Astrocyte of the cerebellum (primary cell): ENCODE measurements at places on chromosomes 1 and 21.

GRCh38 chr1:56153276-56153675 is 426.1 kb downstream of the PLPP3 start:
- DNase-seq: no peak

GRCh38 chr1:6834366-6834765 is 49.1 kb downstream of the CAMTA1 start:
- no peak for DNase-seq

GRCh38 chr1:38088366-38088765 is 41.8 kb upstream of the POU3F1 start:
- DNase-seq: no peak

GRCh38 chr1:94039514-94039870 is 81.5 kb downstream of the ABCA4 start:
- no peak for DNase-seq

DNA sequence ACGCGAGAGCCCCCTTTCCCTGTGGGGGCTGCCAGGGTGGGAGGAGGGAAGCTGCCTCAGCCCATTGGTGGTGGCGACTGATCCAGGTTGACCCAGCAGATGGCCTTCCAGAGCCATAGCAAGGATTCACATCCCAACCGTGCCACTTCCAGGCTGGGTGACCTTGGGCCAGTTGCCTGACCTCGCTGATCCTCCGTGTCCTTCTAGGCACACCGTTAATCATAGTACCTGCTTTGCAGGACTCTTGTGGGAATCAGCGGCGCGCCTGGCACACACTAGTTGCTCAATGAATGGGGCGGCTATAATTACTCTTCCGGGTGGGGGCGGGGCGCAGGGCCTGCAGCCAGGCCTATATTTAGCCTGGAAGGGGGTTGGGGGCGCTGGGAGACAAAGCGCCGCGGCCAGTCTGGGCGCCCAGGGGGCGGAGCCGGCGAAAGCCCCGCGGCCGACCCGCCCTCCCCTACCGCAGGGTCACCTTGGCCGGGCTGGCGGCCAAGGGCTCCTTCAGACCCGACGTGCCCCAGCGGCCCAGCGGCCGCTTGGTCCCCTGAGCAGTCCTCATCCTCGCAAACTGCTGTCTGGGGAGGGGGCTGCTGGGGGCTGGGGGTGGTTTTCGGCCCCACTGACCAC is 5.1 kb downstream of the HSPB7 start:
- peak; percentile 24 for DNase-seq

- DNase-seq: peak; percentile 24
Observed at GRCh38 chr1:62508187-62508758, 71.4 kb downstream of the USP1 start.

DNA sequence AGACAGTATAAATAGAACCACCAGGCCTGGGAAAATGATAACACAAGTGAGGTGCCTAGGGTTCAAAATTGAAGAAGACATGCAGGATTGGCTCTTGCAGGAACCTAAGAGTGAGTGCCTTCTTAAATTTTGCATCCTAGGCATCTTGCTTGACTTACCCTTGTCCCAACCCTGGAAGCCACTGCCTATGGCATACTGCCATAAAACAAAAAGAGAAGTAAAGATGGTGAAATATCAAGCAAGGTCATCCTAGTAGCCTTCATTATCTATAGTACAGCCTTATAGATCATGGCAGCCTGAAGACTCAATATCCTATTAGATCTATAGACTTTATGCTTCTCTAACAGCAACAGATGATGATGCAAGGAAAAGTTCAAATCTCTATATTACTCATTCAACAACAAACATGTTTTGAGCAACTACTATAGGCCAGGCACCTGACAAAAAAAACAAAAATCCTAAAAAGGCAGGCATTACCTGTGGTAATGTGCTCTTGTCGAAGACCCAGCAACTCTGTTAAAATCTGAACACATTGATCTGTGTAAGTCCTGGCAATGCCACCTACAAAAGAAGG is 6.3 kb downstream of the AP4B1 start:
- no peak for DNase-seq

- no peak for DNase-seq
Observed at GRCh38 chr1:26496861-26497260, 24.6 kb downstream of the HMGN2 start.

DNA sequence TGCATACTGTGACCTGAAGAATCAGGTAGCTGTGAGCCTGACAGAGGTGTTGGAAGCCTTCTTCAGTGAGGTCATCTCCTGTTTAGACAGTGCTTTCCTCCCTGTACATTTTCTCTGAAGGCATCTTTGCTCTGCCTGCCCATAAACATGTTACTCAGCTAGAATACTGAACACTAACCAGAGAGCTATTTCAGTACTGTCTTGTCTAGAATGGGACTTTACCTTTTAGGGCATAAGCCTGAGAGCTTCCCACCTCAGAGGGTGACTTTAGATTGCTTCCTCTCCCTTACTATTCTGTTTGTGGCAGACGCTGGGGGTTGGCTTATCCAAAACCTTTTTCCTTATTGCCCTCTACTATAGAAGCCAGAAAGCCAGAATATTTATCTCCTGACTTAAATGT is 23.3 kb upstream of the ZNF326 start:
- DNase-seq: no peak

GRCh38 chr1:25562101-25562927 is 18.9 kb downstream of the LDLRAP1 start:
- DNase-seq: no peak

DNA sequence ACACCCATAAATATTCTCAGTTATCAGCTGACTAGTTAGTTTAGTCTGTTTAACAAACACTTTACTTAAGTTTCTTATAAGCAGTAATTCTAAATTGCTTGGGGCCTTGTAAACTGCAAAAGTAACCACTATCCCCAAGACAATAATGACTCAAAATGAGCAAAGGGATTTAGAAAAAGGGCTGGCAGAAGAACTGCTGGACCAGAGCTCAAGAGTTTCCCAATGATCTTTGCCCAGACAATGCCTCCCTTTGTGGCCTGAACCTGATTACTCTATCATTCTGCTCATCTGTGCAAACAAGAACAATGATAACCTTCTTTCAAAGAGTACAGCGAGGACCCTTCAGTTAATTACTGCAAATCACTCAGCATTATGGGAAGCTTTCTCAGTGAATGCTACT is 123.5 kb downstream of the TIAM1 start:
- no peak for DNase-seq

GRCh38 chr21:31397939-31398338 is 53.9 kb upstream of the TIAM1 start:
- no peak for DNase-seq

GRCh38 chr1:194104247-194104844 is 917.9 kb upstream of the B3GALT2 start:
- DNase-seq: no peak

GRCh38 chr1:30971496-30971895 is 62.9 kb upstream of the SDC3 start:
- no peak for DNase-seq

DNA sequence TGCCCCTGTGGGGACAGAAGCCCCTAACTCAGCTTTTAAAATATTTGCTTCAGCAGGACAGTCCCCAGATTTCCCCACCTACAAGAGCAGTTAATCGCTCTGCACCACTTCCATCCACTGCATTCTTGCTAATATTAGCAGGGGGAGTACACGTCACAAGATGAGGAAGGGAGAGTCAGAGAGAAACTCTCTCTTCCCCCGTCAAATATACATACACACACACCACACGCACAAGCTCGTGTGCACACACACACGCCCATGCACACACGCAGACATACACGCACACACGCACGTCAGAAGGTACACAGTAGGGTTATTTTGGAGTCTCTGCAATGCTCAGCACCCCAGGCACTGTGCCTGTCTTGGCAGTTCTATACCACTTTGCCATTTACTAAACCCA is 2.1 kb downstream of the CLCA1 start:
- no peak for DNase-seq

DNA sequence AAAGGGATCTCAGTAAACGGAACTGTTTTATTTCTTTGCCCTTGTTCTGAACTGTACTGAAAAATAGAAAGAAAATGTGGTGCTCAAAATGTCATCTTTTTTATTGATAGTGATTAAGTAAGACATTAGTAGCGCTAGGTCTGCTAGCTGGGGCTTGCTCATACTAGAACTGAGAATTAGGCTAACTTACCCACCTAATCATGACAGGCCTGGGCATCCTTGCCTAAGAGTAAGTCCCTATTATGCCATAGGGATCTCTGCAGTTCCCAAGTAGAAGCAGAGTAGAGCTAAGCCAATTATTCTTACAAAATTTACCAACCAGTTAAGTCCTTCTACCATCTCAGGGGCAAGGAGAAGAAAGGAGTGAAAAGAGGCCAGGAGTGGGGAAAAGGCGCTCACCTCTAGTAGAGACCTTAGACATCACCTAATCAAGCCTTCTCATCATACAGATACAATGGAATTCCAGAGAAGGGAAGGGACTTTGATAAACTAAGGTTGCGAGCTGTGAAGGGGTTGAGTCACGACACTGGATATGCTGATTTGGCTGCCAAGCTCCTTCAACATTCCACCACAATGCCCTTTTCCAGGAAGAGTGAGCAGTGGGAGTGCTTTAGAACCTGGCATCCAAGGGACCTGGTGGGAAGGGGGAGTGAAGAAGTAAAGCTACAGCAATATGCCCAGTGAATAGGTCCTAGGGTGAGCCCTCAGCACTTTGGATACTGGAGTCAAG is 27.7 kb upstream of the RPTN start:
- DNase-seq: no peak

DNA sequence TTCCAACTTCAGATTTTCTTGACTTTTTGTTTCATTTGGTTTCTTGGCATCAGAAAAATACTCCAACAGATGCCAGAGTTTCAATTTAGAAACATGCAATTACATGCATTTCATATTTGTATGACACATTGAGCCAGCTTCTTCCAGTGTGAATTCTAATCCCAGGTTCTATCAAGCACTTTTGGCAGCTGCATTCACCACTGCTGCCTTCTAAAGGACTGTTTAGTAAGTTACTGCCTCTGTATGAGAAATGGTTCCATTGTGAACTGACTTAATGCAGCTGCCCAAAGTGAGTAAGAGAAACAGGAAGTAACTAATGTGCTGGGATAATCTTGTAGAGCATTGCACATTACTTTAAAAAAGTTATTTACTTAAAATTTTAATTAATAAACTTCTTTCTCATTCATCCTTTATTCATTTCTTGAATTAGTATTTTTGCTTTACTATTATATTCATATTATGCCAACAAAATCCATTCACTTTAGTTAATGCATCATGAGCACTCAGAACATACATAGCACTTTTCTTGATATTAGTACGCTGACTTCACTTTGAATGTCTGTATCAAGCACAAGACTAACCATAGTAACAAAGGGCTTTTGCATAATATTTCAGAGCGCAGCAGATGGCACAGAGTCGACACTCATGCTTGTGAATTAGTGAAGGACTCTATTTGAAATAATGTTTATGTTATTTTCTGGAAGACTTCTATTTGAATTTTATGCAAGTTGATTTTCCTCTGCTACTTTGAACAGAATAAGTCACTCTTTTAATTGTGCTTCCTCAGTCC is 9.8 kb downstream of the RGS18 start:
- DNase-seq: no peak

GRCh38 chr1:183000167-183000962 is 22.9 kb upstream of the LAMC1 start:
- no peak for DNase-seq

GRCh38 chr1:208198236-208198635 is 45.9 kb downstream of the PLXNA2 start:
- DNase-seq: no peak

DNA sequence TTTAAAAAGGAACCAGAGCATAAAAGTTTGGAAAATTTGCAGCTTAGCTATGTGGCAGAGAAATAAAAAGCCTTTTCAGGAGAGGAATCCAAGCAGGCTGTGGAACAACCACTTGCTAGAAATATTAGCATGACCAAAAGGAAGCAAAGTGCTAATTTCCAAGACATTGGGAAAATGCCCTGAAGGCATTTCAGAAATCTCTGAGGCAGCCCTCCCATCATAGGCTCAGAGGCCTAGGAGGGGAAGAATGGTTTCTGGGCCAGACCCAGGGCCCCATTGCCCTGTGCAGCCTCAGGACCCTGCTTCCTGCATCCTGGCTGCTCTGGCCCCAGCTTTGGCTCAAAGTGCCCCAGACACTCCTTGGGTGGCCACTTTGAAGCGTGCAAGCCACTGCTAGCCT is 56.8 kb downstream of the TENT5C start:
- no peak for DNase-seq

GRCh38 chr1:15943328-15943991 is 32.4 kb downstream of the ZBTB17 start:
- DNase-seq: no peak

DNA sequence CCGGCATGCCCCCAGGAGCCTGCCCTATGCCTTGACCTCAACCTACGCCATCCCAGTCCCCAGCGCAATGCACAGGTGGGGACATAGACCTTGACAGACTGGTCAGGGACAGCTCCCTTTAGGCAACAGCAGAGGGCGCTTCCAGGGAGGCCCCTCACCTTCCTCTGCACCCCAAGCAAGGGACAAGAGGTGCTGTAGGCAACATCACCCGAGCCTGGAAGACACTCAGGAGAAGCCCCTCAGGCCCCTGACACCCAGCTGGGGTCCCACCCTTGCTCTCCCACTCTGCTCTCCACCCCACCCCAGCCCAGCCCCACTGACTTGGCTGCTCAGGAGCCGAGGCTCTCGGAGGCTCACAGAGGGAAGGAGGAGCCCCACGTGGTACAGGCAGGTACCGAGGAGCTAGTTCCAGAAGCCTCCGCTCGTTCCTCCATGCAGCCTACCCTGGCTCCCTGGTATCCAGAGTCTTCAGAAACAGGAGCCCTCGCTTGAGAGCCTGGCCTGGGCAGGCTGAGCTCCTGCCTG is 2.4 kb upstream of the WNT3A start:
- no peak for DNase-seq

- peak; percentile 68 for DNase-seq
Observed at GRCh38 chr1:94105957-94106529, 14.9 kb downstream of the ABCA4 start.

DNA sequence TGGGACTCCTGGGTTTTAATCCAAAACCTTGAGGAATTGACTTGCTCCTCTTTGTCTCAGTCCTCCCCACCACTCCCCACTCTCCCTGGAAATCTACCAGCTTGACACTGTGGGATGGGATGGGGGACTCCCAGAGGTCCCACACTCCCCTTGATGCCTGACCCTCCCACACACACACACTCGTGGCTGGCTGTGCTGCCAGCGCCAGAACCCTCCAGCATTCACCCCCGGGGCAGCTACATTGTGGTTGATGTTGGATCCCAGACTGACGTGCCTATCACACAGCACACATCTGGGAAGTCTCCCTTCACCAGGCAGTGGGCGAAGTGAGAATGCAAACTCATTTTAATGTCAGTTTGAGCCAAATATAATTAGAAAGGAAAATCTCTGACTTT is 10.0 kb downstream of the KIRREL1 start:
- DNase-seq: no peak
